Hematopoietic multipotent progenitor cell (in vitro differentiated cells): ENCODE measurements at places on chromosomes 13 and 19.

DNA sequence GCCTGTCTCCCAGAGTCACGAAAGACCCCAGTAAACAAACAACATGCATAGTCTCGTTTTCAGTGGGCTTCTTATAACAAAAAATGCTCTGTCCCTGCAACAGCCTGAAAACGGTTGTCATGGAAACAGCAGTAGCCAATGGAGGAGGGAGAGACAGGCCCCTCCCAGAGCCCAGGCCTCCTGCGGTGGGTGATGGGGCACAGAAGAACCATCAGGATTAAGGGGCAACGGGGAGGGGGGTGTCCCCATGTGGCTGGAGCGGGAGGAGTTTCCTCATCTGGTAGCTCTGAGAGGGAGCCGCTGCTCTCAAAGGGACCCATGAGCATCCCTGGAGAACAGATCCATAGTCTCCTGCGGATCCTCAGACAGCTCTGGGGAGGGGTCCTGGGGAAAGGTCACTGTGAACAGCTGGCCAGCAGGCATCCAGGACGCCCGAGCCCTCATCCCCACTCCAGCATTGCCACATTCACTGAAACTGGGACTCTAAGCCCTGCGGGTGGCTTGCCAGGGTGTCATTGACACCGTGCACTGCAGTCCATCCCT is 37.5 kb upstream of the PNMA8B start:
- no peak for DNase-seq

GRCh38 chr19:18746401-18747325 is 44.4 kb downstream of the COMP start:
- DNase-seq, result no peak

DNA sequence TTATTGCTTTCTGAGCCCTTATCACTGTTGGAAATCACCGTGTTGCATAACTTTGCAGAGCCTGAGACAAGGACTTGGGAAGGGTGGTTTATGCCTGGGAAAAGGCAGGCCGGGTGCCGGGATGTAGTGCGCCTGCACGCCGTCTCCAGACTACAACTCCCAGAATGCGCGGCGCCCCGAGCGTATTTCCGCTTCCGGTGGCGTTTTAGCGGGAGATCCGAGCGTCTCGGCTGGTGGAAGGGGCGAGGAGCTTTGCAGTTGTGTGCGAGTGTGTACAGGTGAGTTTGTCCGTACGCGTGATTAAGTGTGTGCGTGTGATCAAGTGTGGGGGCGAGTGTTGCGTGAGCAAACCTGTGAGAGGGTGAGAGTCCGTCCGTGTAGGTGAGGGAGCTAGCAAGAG is 75.4 kb downstream of the PEG3 start:
- peak; percentile 57 for DNase-seq

DNA sequence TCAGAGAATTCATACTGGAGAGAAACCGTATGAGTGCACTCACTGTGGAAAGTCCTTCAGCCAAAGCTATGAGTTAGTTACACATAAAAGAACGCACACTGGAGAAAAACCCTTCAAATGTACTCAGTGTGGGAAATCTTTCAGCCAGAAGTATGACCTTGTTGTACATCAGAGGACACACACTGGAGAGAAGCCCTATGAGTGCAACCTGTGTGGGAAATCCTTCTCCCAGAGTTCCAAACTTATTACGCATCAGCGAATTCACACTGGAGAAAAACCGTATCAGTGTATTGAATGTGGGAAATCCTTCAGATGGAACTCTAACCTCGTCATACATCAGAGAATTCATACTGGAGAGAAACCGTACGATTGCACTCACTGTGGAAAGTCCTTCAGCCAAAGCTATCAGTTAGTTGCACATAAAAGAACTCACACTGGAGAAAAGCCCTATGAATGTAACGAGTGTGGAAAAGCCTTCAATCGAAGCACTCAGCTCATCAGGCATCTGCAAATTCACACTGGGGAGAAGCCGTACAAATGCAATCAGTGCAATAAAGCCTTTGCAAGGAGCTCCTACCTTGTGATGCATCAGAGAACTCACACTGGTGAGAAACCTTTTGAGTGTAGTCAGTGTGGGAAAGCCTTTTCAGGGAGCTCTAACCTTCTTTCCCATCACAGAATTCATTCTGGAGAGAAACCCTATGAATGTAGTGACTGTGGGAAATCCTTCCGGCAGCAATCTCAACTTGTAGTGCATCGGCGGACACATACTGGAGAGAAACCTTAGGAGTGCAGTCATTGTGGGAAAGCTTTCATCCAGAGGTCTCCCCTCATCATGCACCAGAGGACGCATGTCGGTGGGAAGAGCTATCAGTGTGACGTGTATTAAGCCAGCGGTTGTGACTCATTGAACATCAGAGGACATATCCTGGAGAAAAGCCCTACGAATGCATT is 16.5 kb upstream of the ZNF8 start:
- no peak for DNase-seq
